ENCODE measurements at places on chromosomes 4 and X. TPM values are rescaled to one million over a fixed set of nuclear protein-coding genes. Genes with fewer than 3 reads are reported as not detected.

Gene UCHL1
- total RNA-seq = not detected

Gene ITM2A
- 72.8 TPM for total RNA-seq

Gene LRCH2
- not detected for total RNA-seq

Gene MAGEB3
- not detected for total RNA-seq

Gene ERVMER34-1
- under 0.01 TPM for total RNA-seq
